ENCODE measurements at places on chromosomes 11 and 22.

DNA sequence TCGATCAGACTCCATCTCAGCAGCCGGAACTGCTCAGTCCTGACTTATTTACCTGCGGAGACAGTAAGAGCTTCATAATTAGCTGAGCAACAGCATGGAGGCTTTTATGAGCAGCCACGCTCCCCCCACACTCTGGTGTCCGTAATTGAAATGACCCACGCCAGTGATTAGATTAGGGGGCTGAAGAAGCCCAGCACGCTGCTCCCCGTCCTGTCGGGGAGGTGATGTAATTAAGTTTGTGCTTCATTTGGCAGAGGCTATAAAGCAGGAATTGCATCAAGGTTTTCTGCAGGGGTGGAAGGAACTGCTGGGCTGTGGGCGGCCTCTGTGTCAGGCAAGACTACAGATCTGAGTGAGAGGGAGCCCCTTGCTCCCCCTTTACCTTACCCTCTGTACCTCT is 22.8 kb upstream of the HTR3A start:
- DNase-seq: no peak

DNA sequence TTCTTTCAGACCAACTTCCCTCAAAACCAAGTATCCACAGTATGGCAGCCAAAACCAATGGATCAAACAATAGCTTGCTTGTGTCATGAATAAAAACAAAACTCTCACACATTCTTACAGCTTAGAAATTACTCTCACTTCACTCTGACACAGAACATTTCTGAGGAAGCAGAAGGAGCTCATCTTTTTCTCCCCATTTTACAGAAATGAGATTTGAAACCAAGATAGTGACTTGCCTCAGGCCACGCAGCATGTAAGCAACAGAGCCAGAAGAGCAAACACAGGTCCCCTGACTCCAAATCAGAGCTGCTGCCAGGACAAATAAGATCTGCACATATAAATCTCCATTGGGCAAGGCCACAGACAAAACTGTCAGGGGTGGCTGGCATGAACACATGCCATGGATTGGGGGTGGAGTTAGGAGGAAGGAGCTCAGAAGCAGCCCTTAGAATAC is 64.8 kb downstream of the RAB30 start:
- no peak for DNase-seq

- no peak for DNase-seq
These were observed 741 bp upstream of the TALDO1 start for GRCh38 chr11:746289-747157.

- no peak for DNase-seq
These were observed 45.2 kb downstream of the LGR4 start for GRCh38 chr11:27427183-27427980.

DNA sequence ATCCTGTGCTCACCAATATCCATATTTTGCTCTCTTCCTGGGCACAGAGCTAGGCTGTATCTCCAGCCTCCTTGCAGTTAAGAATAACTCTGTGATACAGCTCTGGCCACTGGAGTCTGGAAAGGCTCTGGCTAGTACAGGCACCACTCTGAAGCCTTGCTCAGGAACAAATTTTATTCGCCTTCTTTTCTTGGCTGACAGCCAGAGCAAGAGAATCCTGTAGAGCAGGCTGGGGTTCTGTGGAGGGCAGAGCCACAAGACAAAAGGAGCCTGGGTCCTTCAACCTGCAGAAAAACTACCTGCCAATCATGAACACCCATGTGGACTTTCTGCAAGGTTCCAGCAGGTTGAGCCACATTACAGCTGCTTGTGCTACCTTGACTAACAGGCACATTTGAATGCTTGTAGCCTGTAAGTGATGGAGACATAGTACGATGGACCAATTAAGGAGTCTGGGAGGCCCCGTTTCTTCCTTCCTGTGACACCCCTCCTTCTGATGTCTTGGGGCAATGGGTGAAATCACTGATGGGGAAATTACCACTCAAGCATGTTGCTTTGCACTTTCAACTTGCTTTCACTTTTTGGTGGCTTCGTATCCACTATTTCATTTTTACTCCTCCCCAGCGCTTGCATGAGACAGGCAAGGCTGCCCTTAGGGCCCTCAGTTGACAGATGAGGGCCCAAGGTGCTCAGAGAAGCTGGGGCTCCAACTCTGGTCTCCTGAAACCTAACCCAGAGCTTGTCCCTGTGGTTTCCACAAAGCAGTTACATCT is 267.2 kb upstream of the SYN3 start:
- DNase-seq: no peak

DNA sequence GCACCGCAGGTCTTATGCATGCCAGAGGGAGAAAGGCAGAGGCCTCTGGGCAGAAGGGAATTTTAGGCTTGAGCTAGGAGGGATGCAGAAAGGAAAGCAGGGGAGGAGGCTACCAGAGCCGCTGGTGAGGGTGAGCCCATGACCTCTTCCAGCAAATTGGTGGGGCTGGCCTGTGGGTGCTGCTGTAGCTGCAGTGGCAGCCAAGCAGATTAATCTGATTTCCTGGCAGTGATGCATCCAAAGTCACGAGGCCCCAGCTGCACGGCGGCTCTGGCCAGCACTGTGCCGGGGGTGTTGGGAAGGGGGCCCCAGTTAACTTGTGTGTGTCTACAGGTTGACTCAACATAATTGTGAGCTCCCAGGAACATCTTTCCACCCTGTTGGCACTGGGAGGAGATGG is 41.4 kb upstream of the B3GAT1 start:
- no peak for DNase-seq

DNA sequence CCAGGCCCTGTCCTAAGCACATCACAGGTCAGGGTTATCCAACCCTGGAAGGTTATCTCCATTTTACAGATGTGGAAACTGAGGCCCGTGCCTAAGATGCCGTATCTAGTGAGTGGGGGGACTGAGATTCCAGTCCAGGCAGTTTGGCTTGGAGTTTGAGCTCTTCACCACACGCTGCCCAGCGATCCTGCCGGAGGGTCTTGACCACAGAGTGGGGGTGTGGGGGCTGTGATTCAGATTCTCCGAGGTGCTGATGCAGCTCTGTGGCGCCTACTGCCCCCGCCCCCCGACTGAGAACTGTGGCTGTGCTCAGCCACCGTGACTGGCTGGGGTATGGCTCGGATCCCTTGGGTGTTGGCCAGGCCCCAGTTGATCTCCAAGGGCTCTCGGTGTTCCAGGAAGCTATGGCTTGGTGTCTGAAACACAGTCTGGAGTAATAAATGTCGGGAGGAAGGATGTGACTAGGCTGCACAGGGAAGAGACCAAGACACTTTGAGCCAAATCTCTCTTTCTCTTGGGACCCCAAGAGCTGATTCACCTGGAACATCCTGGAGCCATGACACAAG is 60.6 kb upstream of the RASD2 start:
- DNase-seq: peak; percentile 55

GRCh38 chr11:107830915-107831540 is 27.6 kb downstream of the SLC35F2 start:
- DNase-seq: no peak

GRCh38 chr11:61287338-61287977 is 7.7 kb downstream of the VWCE start:
- DNase-seq: no peak

DNA sequence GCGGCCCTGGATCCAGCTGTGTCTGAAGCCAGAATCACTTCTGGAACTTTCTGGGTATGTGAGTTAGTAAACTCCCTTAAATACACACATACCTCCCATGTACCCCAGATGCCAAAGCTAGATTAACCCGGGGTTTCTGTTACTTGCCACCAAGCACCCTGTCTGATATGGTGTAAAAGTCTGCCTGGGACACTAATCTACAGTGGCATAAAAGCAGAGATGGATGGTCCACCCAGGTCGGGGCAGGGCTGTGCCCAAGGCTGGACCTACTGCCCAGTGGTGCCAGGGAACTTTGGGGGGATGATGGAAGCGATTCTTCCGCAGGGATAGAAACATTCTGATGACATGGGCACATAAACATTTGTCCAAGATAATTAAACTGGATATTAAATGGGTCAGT is 12.7 kb downstream of the MRGPRF start:
- no peak for DNase-seq

DNA sequence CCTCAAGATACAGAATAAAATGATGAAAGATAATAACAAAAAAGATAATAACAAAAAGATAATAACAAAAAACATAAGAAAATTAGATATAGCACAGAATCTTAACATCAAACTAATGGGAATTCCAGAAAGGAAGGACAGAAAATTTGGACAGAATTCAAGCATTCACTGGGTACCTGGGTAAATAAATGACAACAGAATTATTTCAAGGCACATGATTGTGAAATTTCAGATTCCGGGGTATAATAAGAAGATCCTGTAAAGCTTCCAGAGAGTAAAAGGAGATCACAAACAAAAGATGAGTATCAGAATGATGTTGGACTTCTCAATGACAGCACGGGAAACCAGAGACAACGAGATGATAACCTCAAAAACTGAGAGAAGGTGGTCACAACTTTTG is 42.1 kb upstream of the OR9Q1 start:
- no peak for DNase-seq

DNA sequence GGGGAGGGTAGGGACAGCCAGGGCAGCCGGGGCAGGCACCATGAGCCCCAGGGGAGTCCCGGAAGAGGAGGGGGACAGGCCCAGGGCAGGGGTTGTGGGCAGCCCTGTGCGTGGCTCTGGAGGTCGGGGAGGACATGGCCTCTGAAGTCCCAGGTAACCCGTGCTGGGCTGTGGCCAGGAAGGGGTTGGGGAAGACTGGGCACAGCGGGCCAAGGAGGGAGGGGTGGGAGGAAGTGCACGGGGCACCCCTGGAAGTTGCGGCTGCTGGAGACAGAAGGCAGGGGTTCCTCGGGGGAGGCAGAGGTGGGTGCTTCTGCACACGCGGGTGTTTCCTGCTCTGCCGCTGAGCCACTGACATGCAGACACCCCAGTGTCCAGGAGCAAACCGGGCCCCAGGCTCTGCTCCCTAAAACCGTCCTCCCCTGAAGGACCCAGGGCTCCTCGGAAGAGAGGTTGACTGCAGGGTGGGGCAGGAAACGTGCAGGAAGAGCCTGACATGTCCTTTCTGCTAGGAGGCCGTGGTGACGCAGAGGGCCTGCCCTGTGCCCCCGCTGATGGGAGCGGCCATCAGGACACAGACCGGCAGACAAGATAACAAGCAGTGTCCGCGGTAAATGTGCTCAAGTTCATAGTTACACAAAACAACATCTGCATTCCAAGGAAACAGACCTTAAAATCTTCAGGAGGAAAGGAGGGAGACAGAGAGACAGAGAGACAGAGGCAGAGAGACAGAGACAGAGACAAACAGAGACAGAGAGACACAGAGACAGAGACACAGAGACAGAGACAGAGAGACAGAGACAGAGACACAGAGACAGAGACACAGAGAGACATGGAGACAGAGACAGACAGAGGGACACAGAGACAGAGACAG is 5.7 kb downstream of the TNNI2 start:
- no peak for DNase-seq

DNA sequence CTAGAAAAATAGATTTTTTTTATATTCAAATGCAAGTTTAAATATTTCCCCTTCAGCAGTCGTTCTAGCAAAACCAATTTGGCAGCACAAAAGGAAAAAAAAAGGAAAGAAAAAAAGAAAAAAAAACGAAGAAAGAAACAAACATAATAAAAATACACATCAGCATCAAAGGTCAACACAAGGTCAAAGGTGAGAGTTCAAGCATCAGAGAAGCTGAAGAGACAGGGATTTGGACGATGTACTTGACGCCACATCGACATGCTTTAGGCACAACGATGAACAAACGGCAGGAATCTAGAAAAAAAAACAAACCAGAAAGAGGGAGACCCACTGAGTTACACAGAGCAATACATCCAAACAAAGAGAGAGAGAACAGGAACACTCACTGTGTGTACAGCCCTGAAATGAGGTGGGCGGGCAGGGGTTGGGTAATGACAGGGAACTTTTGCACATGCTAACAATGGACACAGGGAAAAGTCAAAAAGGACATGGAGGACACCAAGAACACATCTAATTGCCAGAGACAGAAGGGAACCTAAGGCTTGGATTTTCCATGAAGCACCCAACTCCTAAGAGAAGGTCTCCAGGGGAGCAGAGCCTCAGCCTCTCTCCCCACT is 19.8 kb upstream of the RAPSN start:
- DNase-seq: no peak

GRCh38 chr11:83684071-83684470 is 397.9 kb upstream of the CCDC90B start:
- no peak for DNase-seq

DNA sequence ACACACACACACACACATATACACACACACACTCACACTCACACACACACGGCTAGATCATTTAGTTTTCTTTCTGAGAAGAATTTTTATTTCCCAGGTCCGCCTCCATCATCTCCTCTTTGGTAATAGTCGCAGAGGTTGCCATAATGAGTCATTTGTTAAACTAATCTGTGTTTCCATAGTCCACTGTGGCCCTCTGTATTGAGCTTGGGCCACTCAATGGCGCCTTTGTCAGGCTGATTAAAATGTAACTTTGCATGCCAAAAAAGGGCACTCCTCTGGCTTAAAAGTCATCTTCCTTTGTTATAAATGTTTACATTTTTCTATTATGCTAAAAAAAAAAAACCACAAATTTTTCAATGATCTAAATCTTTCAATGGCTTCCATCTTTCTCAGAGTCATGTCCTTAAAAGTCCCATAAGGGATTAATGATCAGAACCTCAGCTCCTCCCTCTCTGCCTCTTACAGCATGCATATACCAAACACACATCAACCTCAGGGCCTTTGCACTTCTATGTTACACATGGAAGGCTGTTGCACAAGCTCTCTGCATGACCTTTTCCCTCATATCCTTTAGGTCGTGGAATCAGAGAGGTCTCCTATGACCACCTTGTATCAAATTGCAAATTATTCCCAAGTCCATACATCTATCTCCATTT is 35.3 kb downstream of the EHF start:
- DNase-seq: peak; percentile 29

GRCh38 chr11:92251980-92252379 is 27.4 kb downstream of the FAT3 start:
- DNase-seq: no peak

- DNase-seq: no peak
These were observed 138.3 kb downstream of the GUCY1A2 start for GRCh38 chr11:106879832-106880546.

DNA sequence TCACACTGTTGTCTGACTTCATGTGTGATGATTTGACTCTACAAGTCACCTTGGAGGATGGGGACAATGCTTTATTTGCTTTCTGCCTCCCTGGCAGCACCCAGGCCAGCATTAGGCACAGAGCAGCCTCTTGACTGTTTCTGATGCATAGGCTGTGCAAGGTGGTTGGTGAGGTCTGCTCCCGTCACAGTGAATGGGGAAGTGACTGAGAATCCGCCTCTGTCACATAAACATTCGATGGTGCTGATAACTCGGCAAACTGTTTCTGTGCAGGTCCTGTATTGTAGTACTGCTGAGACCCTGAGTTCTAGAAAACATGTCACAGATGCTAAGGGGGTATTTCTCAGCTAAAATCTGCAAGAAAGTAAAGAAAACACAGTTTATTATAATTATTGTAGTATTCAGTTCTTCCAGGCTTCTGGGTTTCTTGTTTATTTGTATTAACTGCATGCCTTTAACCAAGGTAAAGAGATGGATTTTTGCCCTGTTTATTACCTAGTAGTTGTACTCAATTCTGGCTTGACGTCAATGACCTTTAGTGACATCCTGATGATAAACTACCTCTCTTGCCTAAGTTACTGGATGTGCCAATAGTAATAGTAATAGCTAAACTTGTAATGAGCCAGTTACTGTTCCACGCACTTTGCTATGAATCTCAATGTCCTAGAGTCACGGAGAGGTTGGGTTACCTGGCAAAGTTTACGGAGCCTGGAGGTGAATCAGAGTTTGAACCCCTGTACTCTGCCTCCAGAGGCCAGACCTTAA is 24.8 kb upstream of the RCN1 start:
- DNase-seq: no peak

GRCh38 chr11:93704237-93704636 is 37.1 kb downstream of the TAF1D start:
- DNase-seq: no peak
